ENCODE measurements at places on chromosomes 13 and 19.

DNA sequence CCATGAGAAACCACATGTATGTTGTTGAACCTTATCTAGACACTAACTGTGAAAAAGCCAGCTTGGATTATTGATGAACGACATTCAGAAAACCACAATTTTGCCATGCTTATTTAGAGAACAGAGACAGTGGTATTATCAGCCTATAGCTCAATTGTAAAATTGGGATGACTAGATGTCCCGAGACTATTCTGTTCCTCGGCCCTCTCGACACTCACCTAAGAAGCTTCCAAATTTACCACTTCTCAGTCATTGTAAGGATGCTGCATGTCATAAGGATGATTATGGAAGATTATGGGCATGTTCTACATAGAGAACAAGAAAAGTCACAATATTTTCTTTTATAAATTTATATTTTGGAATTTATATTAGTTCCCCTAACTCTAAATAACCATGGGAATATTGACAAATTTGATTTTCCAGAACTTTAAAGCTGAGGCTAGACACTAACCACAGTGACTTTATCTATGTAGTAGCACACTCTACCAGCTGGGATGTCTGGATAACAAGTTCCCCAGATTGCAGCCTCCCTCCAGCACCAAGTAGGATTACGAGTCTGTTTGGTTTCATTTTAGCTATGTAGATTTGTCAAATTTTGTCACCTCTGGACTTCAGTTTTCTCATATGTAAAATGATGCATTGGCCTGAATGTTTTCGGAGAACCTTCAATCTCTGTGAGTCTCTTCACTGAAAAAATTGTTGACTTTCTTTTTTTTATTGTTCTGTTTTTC lies 513.6 kb downstream of the IRS2 start:
- peak; percentile 21 for DNase-seq

DNA sequence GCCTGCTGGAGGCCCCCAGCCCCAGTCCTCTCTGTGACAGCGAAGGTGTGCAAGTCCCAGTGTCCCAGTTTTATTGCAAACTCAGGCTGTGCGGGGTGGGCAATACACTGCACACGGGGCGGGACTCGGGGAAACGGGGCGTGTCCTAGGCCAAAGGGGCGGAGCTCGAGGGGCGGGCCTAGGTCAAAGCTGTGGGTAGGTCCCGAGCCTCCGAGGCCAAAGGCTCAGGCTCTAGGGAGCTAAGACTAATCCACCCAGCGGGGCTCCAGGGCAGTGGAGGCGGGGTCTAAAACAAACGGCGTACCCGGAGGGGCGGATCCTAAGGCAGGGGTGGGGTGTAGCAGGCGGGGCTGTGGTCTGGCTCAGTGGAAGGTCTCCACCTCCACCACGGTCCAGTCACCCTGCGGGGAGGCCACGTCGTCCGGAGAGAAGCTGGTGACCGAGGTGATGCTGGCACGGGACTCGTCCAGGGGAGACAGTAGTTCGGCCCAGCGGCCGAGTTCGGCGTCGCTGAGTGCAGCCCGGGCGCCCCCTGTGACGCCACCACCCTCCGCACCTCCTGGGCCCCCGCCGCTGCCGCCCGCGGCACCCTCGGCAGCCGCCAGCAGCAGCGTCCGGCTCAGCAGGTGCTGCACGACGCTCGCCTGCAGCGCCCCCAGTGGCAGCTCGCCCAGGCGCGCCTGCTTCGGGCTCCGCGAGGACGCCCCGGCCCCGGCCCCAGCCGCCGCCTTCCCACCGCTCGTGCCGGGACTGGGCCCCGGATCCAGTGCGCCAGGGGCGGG lies 5.3 kb downstream of the PRR36 start:
- DNase-seq: peak; percentile 77

DNA sequence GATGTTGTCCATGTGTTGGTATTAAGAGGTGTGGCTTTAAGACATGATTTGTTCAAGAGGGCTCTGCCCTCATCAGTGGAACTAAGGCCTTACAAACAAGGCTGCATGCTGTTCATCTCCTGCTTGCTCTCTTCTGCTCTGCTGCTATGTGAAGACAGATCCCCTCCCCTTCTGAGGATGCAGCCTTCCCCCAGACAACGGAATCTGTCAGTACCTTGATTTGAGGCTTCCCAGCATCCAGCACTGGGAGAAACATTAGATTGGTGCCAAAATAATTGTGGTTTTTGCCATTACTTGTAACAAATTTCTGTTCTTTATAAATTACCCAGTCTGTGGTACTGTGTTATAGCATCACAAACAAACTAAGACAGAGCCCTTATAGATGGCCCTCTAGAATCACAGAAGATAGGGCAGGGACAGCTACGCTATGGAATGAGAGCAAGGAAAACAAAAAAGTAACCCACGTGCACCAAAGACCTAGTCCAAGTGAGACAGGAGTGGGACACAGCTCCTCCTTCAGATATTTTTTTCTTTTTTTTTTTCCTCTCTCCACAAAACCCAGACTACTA lies 151.5 kb upstream of the RXFP2 start:
- no peak for DNase-seq

DNA sequence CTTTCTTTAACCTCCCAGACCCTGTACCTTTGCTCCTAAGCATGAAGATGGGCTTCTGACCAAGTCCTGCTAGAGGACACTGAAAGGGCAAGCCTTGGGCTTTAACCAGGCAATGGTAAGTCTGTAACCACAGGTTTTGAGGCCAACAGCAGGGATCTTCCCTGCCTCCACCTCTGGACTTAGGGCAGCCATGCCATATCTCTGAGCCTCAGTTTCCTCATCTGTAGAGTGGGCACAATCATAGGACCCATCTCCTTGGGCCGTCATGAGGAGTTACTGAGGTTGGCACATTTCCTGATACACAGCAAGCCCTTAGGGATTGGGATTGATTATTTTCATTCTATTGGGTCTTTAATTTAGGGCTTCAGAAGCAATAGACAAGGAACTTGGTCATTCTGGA lies 14.7 kb downstream of the KLK1 start:
- no peak for DNase-seq

- DNase-seq: no peak
These were observed 710.3 kb upstream of the SLITRK5 start for GRCh38 chr13:86960876-86961275.

GRCh38 chr13:34469196-34469986 lies 472.7 kb upstream of the NBEA start:
- DNase-seq: no peak

DNA sequence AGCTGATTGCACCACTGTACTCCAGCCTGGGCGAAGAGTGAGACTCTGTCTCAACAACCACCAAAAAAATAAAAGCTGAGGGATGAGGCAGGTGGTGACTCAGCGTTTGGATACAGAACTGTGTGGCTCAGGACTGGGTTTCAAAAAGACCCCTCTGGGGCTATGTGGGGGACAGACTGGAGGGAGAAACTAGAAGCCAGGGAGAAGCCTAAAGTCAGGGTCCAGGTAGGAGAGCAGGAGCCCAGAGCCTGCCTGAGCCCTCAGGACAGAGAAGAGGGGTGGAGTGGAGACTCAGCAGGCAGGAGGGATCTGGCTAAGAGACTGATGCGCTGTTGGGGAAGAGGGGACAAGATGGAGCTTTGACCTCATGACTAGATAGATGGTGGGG lies 1.8 kb upstream of the CD37 start:
- peak; percentile 23 for DNase-seq

GRCh38 chr19:47790398-47790814 lies 11.9 kb downstream of the SELENOW start:
- DNase-seq: peak; percentile 68

GRCh38 chr19:32318884-32319520 lies 26.4 kb upstream of the ZNF507 start:
- peak; percentile 20 for DNase-seq

- no peak for DNase-seq
These were observed 4.8 kb upstream of the DACH1 start for GRCh38 chr13:71871844-71872243.

DNA sequence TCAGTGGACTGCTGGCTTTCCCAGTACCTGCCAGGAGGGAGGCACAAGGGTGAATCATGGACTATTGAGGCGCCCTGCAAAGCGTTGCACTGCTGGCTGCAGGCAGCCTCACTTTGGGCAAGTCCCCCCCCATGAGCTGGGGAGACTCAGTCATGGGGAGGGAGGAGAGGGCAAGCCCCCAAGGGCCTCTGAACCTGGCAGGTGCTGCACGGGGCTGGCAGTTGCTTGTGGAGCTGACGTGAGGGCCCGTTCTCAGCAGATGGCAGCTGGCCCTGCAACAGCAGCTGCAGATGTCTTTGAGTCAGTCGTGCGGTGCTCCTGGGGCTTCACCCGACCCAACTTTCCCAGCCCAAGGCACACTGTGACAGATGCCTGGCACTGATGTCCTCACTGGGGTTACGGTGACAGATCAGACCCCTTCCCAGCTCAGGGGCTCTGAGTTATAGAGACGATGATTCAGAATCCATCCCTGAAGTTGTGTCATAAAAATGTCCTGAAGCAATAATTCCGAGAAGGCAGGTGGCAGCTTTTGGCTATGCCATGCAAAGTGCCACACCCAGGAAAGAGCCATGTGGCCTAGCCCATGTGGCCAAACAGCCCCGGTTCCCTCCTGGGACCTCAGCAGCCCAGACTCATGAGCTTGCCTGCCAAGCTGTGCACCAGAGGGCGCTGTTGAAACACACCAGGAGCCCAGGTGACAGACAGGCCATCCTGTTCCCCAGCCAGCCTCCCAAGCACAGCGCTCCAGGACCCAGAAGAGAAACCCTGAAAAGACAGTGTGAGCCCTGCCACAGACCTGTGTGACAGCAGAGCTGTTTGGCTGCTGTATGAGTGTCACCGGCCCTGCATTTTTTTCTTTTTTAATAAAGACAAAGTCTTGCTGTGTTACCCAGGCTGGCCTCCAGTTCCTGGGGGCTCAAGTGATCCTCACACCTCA lies 53.6 kb upstream of the LDLR start:
- DNase-seq: peak; percentile 85

DNA sequence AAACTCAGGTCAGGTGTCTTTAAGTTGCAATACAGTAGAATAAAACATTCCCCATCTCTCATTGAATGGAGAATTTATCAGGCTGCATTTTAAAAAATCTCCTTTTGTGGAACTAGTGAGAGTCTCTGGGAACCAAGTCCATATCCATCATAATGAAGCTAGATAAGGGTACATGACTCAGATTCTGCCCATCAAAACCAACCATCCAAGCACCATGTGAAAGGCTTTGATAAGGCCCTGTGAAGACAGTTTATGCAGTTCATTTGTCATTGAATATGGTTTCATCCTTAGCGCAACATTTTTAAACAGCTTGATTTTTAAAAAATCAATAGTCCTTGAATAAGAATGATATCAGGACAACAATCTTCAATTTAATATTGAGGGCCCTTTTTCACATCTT lies 56.3 kb upstream of the DIAPH3 start:
- no peak for DNase-seq

DNA sequence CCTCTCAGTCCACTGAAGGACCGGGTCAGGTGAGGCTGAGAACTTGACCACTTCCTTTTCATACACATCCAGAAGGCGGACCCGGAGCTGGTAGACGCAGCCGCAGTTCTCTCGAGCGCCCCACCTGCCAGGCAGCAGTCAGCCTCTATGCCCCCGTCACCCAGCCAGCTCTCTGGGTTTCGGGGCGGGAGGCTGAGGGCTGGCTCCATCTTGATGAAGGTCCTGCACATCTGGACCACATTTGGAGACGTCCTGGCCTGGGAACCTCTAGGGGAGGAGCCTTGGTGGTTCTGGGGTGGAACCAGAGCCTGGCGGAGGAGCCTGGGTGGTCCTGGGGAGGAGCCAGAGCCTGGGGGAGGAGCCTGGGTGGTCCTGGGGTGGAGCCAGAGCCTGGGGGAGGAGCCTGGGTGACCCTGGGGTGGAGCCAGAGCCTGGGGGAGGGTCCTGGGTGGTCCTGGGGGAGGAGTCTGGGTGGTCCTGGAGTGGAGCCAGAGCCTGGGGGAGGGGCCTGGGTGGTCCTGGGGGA lies 14.3 kb downstream of the MRPS12 start:
- peak; percentile 11 for DNase-seq

GRCh38 chr13:108451121-108451520 lies 178.3 kb upstream of the MYO16 start:
- no peak for DNase-seq

DNA sequence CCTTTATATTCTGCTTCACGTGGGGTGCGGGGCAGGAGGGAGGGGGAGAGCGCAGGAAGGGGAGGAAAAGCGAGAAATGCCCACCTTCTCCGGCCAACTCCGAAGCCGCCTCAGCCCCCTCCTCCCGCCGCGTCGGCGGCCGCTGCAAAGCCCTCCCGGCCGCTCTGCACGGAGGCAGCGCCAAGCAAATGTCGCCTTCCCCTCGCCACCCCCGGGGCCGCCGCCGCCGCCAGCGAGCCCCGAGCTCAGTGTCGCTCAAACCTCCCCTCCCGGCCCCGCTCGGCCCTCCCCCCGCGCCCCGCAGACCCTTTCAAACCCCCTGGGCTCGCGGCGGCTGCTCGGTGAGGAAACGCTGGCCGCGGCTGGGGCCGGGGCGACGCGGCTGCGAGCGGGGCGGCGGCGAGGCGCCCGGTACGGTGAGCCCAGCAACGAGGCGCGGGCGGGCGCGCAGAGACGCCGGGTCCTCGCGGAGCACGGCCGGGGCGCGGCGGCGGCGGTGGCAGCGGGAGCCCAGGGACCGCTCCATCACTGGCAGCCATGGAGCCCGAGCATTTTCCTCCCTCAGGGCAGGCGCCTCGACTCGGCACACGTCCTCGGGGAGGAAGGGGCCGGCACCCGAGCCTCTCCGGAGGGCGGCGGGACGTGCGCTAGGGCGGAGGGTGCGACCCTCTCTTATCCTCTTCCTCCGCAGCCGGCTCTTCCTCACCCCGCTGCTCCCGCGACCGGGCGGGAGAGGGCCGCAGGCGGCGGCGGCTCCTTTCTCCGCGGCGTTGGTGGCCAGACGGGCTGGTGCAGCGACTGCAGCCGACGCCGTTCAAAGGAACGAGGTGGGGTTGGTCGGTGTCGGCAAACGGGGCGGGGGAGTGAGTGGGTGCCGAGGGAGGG lies 463 bp upstream of the TSC22D1 start:
- no peak for DNase-seq

GRCh38 chr19:17766543-17767131 lies 15.4 kb downstream of the FCHO1 start:
- DNase-seq: peak; percentile 82

- DNase-seq: peak; percentile 87
These were observed 13.1 kb downstream of the CCDC97 start for GRCh38 chr19:41323023-41323422.

- DNase-seq: no peak
These were observed 48.8 kb upstream of the IRS2 start for GRCh38 chr13:109834973-109835720.

- DNase-seq: peak; percentile 65
These were observed 17.5 kb upstream of the NANOS3 start for GRCh38 chr19:13859361-13859880.

DNA sequence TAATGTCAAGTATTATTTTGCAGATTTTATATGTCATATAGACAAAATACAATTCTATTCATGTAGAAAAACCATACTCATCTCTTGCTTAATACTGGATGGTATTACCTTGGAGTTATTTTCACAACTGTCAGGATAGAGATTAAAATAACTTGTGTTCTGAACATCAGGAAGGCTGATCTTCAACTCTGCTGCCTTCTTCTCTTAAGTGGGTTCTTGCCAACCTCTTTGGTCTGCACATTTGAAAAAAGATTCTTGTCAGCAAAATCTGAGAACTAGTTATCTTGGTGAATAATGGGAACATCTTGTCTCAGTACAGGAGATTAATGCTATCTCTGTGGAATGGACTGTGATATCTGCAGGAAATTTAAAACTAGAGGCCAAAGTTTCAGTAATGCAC lies 95.2 kb upstream of the FAM216B start:
- DNase-seq: no peak

GRCh38 chr13:103866048-103866447 lies 799.8 kb upstream of the SLC10A2 start:
- DNase-seq: no peak

GRCh38 chr19:51607077-51607476 lies 23.1 kb downstream of the SIGLEC5 start:
- no peak for DNase-seq

GRCh38 chr13:43196086-43196621 lies 172.8 kb downstream of the DNAJC15 start:
- peak; percentile 41 for DNase-seq
